ENCODE measurements at places on chromosomes 5 and 9.

DNA sequence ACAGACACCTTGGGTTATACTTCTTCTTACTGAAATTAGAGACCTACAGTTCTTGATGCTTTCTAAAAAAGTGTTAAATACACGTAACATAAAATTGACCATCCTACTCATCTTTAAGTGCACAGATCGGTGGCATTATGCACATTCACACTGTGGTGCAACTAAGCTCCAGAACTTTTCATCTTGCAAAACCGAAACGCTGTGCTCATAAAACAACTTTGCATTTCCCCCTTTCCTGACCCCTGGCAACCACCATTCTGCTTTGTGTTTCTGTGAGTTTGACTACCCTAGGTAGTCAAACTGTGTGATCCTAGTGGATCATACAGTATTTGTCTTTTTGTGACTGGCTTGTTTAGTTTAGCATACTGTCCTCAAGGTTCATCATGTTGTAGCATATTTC is 3.9 kb downstream of the MVB12B start:
- DNase-seq: no peak

- peak; percentile 60 for DNase-seq
These were observed 124.4 kb downstream of the TENT4A start for GRCh38 chr5:6837519-6838110.

GRCh38 chr9:87592554-87593358 is 95.1 kb downstream of the DAPK1 start:
- DNase-seq: no peak

DNA sequence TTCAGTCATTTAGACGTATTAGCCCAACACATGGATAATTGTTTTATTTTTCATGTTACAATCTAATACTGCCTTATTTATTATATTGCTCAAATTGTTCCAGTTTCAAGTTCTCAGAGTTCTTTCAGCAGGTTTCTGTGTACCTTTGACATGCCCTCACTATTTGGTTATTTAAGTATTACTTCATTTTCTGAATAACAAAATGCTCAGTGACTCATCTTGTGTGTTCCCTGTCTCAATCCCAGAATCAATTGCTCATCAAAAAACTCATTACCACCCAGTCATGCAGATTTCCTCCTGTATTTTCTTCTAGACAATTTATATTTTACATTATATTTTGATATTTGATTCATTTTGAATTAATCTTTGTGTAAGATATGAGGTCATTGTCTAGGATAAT is 562.6 kb downstream of the ANXA1 start:
- DNase-seq: no peak

DNA sequence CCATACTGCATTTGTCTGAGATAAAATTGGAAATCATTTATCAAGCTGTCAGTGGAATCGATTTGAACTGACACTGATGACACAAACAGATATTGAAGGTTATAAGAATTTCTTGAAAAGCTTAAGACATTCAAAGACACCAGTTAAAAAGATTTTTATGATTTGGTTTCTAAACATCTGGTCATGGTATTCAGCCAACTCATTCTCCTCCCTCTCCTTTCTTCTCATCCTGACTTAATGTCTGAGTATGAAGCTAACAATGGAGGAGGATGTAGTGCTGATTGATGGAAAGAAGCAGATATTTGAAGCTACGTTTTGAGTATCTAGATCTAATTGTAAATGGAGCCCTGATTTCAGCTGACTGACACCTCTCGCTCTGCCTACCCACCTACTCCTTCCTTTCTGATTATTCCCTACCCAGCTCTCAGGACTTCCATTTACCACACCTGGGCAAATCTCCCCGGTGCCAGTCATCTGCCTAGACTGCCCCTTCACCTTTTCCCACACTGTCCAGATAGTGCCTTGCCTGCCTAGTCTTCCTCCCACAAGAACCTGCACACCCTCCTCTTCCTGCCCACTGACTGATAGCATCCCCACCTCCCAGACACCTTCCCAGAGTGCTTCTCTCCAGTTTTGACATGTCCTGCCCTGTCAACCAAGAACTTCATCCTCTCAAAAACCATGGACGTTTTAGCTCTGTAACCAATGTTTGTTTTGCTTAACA is 20.7 kb upstream of the LIFR start:
- DNase-seq: no peak

DNA sequence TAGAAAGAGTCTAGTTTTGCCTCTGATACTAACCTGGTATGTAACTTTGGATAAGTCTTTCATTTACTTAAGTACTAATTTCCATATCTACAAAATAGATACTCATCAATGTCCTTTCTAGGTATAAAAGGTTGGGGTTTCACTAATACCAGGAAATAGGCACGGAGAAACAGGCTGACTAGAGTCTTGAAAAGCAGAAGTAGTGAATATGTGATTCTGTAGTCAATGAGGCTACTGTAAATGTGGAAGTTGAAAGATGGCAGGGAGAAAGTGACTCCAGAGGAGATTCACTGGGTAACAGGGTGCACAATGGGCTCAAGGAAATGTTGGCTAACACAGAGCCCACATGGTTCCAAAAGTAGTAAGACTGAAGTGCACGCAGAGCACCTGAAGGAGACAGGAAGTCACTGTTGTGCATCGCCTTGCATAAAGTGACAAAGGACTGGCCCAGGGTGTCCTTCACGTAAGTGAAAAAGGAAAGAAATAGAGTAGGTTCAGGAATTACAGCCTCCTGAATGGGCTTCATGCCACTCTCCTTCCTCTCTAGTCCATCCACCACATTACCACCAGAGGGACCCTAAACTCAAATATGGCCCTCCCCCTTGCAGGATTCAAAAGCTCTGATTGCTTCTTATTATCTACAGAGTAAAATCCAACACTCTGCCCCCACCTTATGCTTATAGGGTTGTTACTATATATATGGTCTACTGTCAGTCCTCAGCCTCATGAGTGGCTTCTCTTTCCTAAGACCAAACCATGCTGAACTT is 288.0 kb upstream of the SMARCA2 start:
- no peak for DNase-seq

DNA sequence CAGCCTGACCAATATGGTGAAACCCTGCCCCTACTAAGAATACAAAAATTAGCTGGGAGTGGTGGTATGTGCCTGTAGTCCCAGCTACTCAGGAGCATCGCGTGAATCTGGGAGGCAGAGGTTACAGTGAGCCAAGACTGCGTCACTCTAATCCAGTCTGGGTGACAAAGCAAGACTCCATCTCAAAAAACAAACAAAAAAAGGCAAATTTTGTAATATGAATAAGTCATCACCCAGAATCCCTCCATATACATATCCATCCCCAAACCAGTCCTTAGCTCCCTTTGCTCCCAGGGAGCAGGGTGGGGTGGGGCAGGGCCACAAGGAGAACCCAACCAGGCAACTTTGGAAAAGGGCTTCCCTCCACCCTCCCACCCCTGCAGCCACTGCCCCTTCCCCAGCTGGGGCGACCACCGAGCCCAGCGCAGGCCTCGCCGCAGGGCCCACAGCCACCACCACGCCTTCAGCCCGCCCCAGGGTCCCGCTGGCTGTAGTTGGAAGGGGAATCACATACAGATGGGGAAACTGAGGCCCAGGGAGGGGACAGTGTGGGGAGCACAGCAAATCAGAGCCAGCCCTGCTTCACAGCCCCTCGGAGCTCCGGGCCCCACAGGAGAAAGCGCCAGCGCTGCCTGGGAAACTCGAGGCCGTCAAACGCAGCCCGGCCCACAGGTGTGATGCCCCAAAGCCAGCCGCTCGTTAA is 7.8 kb downstream of the NOTCH1 start:
- no peak for DNase-seq
